CD8-positive, alpha-beta memory T cell (primary cell): ENCODE measurements at places on chromosomes 1 and 21.

GRCh38 chr1:51237351-51238033, 1.4 kb downstream of the RNF11 start:
- no peaks in the 10 kb centered on the region for H3K36me3 ChIP-seq
- H3K27ac ChIP-seq: peak overlapping the region; percentile 91
- H3K27me3 ChIP-seq: no peaks in the 10 kb centered on the region
- peak overlapping the region; percentile 63 for H3K4me3 ChIP-seq

DNA sequence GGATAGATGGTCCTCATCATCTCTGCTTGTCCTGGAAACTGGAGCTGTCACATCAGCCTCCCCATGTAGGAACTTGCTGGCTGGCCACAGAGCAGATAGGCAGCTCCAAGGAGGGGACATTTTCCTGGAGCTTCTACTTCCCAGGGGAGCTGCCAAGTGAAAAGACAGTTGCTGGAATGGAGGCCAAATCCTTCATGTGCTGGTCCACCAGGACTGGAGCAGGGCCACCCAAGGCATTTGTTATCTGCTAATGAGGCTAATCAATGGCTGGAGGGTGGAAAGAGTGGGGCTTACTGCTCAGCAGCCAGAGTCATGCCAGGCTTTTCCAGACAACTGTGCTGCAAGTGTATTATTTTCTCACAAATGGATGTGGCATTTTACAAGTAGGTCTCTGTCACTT, 22.5 kb downstream of the KAZN start:
- DNase-seq: no peak
- no peaks in the 10 kb centered on the region for H3K36me3 ChIP-seq

- H3K27ac ChIP-seq: no peak overlapping the region
- H3K36me3 ChIP-seq: peaks cover 58% of the 10 kb centered on the region
- H3K4me1 ChIP-seq: no peaks in the 10 kb centered on the region
- DNase-seq: no peak
- no peaks in the 10 kb centered on the region for H3K27me3 ChIP-seq
Measured at GRCh38 chr1:64834734-64835133, 89.9 kb downstream of the RAVER2 start.

- no peak for DNase-seq
- H3K4me1 ChIP-seq: no peaks in the 10 kb centered on the region
- H3K4me3 ChIP-seq: no peak overlapping the region
Measured at GRCh38 chr1:119227456-119227855, 87.0 kb upstream of the WARS2 start.

DNA sequence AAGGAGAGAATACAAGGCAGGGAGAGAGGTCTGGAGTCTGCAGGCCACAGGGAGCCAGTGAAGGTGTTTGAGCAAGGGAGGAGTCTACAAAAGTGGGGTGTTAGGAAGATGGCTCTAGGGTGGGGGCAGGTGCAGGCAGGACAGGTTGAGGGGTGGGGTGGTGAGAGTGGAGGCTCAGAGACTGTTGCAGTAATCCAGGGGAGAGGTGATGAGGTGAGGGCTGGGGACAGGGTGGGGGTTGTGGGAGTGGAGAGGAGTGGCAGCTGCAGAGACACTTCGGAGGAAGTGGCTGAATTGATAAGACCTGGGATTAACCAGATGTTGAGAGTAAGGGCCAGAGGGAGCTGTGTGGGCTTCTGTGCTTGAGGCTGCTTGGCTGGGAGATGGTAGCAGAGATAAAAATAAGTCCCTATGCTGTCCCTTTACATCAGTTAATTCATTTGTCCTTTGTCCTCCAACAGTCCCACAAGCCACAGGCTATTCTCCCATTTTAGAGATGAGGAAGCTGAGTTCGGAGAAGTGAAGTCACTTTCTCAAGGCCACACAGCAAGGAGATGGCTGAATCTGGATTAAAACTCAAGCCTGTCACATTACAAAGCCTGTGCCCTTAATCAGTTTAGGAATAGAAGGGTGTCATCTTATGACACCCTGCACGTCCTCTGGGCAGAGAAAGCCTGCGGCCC, 54.8 kb upstream of the SYNC start:
- H3K36me3 ChIP-seq: no peaks in the 10 kb centered on the region
- no peaks in the 10 kb centered on the region for H3K27me3 ChIP-seq
- no peak overlapping the region for H3K4me3 ChIP-seq

DNA sequence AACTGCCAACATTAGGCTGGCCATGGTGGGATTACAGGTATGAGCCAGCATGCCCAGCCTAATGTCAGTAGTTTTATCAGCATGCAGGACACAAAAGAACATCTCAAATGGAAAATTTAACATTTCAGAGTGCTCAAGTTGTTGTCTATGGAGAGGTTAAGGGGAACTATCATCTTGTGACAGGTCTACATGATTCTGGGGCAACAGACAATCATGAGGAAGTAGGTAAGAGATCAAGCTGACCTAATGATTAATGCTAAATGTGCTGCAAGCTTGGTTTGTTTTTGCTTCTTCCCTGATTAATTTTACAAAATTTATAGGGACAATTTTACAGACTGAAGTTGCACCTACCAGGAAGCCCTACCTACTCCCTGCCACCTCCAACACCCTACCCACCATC, 36.6 kb downstream of the FMO4 start:
- H3K4me1 ChIP-seq: no peaks in the 10 kb centered on the region
- H3K36me3 ChIP-seq: no peaks in the 10 kb centered on the region
- DNase-seq: no peak
- no peaks in the 10 kb centered on the region for H3K27me3 ChIP-seq
- H3K4me3 ChIP-seq: no peak overlapping the region
- H3K27ac ChIP-seq: no peak overlapping the region

- H3K36me3 ChIP-seq: no peaks in the 10 kb centered on the region
- H3K4me3 ChIP-seq: no peak overlapping the region
- no peaks in the 10 kb centered on the region for H3K27me3 ChIP-seq
- no peak overlapping the region for H3K27ac ChIP-seq
- no peaks in the 10 kb centered on the region for H3K4me1 ChIP-seq
Measured at GRCh38 chr1:4668743-4669700, 14.6 kb downstream of the AJAP1 start.

- no peak overlapping the region for H3K27ac ChIP-seq
- no peaks in the 10 kb centered on the region for H3K36me3 ChIP-seq
- no peak overlapping the region for H3K4me3 ChIP-seq
- no peak for DNase-seq
- H3K27me3 ChIP-seq: no peaks in the 10 kb centered on the region
- peaks cover 33% of the 10 kb centered on the region for H3K4me1 ChIP-seq
Measured at GRCh38 chr1:226441629-226442028, 33.7 kb upstream of the PARP1 start.

GRCh38 chr1:215416497-215416896, 150.6 kb upstream of the KCTD3 start:
- no peak overlapping the region for H3K4me3 ChIP-seq
- H3K27ac ChIP-seq: no peak overlapping the region
- DNase-seq: no peak
- no peaks in the 10 kb centered on the region for H3K27me3 ChIP-seq

- no peak overlapping the region for H3K27ac ChIP-seq
- no peaks in the 10 kb centered on the region for H3K36me3 ChIP-seq
- DNase-seq: no peak
- H3K4me3 ChIP-seq: no peak overlapping the region
Measured at GRCh38 chr1:93676427-93676826, 5.2 kb downstream of the BCAR3 start.

DNA sequence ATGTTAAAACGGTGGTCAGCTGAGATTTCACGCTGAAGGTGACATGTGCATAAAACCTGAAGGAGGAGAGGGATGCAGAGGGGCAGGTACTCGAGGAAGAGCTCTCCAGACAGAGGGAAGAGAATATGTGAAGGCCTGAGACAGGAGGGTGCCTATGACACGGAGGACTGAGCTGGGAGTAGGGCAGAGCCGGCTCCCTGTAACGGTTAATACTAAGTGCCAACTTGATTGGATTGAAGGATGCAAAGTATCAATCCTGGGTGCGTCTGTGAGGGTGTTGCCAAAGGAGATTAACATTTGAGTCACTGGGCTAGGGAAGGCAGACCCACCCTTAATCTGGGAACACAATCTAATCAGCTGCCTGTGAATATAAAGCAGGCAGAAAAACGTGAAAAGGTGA, 136.2 kb upstream of the SYT6 start:
- H3K27ac ChIP-seq: no peak overlapping the region
- H3K4me1 ChIP-seq: no peaks in the 10 kb centered on the region
- H3K27me3 ChIP-seq: no peaks in the 10 kb centered on the region
- no peak for DNase-seq
- no peak overlapping the region for H3K4me3 ChIP-seq
- H3K36me3 ChIP-seq: no peaks in the 10 kb centered on the region
